ENCODE measurements at places on chromosomes 6 and 20.
A peak's percentile ranks its signal among the peaks of the same experiment; 100 is the strongest.

GRCh38 chr6:19327661-19328060 is 509.5 kb upstream of the ID4 start:
- peak; percentile 61 for DNase-seq

DNA sequence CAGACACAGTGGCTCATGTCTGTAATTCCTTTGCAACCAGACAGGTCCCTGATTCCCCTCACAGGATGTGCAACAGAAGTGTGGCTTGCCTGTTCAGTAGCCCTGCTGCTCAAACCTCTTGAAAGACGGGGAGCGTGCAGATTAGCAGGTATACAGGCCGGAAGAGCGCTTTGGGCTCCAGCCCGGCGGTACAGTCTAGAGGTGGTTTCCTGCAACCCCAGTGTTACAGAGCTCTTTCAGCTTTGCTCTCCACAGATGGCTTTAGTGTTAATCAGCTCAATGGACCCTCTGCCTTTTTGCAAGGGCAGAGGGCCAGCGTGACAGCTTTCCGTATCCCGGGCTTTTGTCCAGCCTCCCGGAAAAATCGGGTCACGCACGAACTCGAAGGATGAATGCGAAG is 67.2 kb upstream of the TNFRSF21 start:
- no peak for DNase-seq

DNA sequence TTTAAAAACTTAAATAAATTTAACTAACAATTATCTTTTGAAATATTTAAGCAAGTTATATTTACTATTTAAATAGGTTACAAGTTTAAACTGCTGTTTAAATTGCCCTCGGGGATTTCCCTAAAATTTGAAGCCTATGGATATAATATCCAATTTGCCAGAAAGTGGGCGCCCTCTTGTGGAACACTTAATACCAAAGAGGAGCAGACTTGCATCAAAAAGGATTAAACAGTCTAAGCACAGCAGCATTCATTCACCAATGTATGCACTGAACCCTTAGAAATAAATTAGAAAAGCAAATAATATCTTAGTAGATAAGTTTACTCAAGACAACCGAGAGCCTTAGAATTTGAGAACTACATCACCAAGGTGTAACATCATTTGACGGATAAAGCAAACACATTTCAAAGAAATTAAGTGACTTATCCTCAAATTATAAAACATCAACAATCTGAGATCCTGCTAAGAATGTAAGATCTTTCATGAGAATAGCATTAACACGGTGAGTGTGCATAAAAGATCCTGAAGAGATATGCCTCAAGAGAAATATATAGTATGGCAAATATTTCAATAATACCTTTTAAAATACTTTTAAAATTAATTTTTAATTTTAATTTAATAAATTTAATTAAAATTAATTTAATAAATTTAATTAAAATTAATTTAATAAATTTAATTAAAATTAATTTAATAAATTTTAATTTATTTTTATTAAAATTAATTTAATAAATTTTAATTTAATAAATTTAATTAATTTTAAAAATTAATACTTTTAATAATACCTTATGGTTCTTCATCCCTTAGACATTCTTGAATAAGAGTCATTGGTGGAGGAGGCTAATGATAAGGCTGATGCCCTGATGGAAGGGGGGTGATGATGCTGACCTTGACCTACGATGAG is 11.5 kb upstream of the MEP1A start:
- DNase-seq: peak; percentile 64

- peak; percentile 97 for DNase-seq
Observed at GRCh38 chr6:85464260-85464644, 14.4 kb downstream of the NT5E start.

DNA sequence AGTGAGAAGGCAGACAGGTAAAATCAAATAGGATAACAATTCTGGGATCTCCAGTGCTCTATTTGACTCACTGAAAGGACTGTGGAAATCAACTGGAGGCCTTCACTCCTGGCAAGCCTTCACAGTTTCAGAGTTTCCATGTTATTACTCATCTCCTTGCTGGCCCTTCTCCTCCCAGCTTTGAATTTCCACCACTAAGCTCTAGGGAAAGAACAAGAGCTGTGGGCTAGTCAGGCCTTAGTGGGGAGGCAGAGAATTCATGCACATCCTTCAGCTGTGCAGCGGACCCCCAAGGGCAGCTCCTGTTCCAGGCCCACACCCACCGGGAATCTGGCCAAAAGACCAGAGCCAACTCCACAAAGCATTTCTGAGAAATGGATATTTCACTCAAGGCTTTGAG is 26.0 kb downstream of the MYLIP start:
- peak; percentile 48 for DNase-seq

DNA sequence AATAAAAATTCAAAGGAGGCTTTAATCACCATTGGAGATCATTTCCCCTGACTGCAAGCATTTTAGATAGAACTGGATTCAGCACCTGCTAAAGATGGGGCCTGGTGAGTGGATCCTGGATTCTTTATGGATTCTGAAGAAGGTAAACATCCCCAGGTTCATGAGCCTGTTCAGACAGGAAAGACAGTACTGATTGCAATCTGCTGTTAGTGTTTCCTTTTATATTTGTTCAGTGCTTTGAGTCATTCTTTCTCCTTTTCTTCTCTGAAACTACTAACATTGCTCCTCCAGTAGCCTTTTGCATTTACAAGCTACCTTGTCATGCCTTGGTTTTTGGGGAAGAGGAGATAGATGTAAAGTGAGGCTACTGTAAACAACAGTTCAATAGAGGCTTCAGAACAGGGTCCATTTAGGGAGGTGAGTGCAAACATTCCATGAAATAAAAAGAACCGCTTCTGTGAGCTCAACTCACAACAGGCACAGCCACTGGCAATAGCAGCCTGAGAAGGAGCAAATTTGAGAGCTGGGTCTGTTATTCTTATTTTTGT is 66.4 kb upstream of the PRL start:
- peak; percentile 19 for DNase-seq

- DNase-seq: peak; percentile 2
Observed at GRCh38 chr6:91626911-91627310, 1040.0 kb upstream of the MAP3K7 start.

GRCh38 chr6:83860782-83861495 is 1.4 kb downstream of the CYB5R4 start:
- no peak for DNase-seq

GRCh38 chr6:41426888-41427641 is 91.7 kb downstream of the NCR2 start:
- no peak for DNase-seq

DNA sequence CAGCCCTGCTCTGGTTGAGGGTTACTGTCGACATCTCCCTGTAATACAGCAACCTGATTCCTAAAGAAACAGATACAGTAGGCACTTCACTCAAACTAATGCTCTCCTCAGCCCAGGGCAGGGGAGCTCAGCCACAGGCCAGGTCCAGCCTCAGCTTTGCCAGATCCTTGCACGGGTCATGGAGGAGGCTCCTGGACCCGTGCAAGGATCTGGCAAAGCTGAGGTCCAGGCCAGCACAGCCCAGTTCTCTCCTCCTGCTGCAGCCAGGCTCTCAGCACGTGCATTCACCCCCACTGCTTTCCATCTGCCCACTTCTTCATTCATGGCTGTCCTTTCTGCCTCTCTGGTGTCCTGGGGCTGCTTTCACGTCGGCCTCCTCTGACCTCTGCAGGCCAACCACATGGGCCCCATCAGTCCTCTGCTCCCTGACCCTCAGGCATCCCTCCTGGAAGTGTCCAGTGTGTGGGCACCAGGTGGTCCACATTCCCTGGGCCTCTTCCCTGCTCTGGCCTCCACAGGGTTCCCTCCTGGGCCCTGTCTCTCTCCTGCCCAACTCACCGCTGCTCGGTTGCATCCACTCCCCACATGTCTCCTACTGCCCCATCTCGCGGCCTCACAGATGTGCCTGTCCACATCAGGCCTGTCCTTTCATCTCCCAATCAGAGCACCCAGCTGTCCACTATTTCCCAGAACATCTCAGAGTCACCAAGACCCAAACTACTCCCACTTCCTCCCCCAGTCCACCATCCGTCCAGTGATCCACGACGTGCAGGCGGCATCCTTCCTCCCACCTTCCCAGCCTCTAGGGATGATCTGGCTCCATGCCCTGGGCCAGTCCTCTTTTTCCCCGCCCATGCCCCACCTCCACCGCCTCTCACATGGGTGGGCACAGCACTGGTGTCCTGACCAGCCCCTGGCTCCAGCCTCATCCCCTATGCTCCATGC is 11.8 kb upstream of the CD93 start:
- DNase-seq: no peak

- no peak for DNase-seq
Observed at GRCh38 chr6:29112135-29112534, 4.3 kb downstream of the OR2J3 start.

- DNase-seq: peak; percentile 17
Observed at GRCh38 chr20:61516346-61517208, 264.5 kb downstream of the CDH4 start.

GRCh38 chr6:42162812-42163211 is 10.4 kb upstream of the GUCA1A start:
- no peak for DNase-seq

DNA sequence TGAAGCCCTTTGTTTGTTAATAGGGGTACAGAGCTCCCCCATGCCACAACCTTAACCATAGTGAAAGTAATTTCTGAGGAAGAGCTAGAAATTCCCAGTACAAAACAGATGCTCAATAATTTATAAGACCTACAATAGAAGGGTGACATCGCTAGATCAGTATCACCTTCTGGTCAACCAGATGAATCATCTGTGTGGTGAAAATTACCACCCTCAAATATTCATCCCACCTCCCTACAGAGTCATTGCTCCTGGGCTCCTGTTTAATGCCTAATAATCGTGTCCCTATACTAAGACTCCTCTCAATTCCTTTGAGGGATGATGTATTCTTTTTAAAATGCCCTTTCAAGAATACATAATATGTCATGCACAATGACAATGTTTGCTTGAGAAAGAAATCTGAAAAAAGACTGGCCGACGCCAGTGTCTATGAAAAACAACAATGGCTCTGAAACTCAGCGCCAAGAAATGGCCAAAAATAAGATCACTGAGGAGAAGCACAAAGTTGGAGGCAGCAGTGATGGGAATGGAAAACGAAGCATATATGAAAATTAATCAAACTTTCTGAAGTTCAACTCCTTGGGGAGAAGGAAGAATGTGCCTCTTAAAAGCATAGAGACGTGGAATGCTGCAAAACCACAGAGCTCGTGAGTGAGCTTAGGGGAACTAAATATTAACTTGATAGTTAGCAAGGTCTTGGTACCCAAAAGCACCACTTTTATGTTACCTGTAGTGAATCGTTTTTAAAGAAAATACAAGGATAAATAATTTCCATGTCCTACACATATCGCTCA is 11.0 kb upstream of the ADGRF5 start:
- peak; percentile 84 for DNase-seq

DNA sequence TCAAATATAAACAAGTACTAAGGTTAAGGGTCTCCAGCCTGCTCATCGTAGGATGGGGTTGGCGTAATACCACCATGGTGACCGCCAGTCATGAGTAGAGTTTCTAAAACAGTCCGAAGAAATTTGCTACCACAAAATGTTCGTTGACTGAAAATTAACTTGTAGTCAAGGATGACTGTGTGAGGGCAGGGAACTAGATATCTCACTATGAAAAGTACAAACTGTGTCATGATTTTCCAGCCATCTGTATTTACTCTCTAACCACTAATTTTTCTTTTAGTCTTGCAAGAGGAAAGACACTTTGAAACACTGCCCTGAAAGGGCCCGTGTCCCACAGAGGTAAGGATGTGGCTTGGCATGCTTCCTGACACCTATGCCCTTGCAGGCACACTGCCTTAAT is 99.7 kb downstream of the IRF4 start:
- DNase-seq: no peak

GRCh38 chr6:116714761-116715160 is 33.8 kb downstream of the KPNA5 start:
- no peak for DNase-seq

- no peak for DNase-seq
Observed at GRCh38 chr6:43934183-43934802, 164.3 kb downstream of the VEGFA start.

- peak; percentile 98 for DNase-seq
Observed at GRCh38 chr6:1745814-1746213, 136.1 kb downstream of the FOXC1 start.

GRCh38 chr20:44319839-44320422 is 8.9 kb upstream of the FITM2 start:
- DNase-seq: no peak

DNA sequence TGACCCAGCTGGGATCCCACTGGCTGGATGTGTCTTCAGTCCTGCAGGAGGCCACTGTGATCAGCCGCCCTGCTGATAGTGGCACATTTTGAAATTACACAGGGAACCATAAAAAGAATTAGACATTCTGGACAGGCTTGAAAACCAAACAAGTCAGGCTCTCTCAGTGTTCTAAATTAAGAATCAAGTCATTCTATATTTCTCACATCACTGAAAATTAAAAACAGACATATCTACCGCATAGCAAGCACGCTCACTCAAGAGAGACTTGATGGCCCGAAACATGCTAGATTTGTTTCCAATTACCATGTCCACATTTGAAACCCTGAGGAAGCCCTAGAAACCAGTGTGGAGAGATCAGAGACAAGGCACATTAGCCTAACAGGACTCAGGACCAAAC is 57.7 kb downstream of the NFATC2 start:
- no peak for DNase-seq

- peak; percentile 88 for DNase-seq
Observed at GRCh38 chr20:23637282-23638221, at the start of gene CST3. TSS of gene CST3 (minus strand) at chr20:23637955. CDS start at chr20:23637862, 93 bp downstream.

DNA sequence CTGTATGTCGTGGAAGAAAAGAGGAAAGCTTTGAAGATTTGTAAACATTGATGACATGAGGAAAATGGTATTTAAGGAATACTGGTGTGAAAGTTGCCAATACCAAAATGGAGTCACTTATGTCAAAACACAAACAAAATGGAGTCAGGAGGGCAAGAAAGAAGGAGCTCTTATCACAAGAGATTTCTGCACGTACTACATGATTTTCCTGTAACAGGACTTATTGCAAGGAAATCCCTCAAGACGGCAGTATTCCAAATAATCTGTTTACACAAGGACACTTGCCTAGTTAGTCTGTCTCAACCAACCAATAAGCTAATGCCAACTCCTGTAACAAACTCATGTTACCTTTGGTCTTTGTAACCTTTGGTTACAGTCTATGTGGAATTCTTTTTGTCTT is 29.8 kb downstream of the SLC2A12 start:
- no peak for DNase-seq

DNA sequence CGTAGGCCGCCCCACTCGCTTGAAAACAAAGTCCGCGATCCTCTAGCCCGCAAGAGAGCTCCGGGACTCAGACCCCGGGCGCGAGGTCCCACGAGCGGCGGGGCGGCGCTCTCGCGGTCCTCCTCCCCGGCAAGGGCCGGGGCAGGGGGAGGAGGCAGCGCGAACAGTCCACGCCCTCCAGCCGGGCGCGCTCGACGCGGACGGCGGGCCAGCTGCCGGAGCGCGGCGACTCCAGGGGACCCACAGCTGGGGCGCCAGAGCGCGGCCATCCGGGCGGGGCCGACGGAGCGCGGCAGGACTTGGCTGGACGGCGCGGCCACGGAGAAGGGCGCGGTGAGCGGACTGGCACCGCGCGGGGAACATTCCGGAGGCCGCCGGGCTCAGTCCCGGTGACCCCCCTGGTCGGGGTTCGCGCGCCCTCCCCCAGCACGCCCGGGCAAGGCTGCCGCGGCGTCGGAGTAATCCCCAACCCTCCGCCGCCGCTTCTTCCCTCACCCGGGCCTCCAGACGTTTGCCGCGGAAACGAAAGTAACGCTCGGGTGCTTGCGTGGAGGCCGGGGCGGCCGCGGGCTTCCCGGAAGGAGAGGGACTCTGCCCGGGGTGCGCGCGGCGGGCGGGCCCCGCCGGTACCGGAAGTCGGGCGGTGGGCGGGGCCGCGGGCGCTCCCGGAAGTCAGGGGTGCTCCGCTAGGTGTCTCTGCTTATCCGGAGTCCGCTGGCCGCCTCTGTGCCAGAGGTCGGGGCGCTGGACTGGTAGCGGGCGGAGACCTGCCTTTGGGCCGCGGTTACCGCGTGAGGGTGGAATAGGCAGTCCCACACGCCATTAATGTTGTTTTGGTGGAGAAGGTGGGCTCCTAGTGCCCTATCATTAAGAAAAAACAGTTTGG is at the start of gene RIPK1:
Gene RIPK1, plus strand, starts transcription at position 166 of the 886 bp plus-strand sequence. CDS start 8,330 bp downstream, outside the sequence.
- peak; percentile 94 for DNase-seq

All from kidney tubule cell (primary cell).